ENCODE measurements at places on chromosomes 11 and 22.

GRCh38 chr22:41908411-41909309 lies 6.2 kb downstream of the SHISA8 start:
- no peak for DNase-seq

- no peak for DNase-seq
Measured at GRCh38 chr11:68538025-68538424, 77.5 kb downstream of the PPP6R3 start.

DNA sequence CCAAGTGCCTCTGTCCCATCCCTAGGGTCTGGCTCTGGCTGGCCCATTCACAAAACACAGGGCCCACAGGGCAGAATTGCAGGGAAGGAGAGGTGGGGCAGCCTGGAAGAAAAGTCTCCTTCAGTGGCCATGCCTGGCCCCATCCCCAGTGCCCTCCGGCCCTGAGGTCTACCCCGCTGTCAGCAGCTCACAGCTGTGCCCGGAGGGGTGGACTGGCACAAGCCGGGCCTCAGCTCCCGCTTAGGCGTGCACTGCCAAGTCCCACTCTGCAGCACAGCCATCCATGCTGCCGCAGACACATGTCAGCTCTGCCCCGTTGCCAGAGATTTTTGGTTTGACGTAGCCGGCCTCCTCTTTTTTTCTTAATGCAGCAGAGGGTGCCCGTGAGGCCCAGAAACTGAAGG lies 3.9 kb upstream of the SCN2B start:
- no peak for DNase-seq

GRCh38 chr11:77287136-77287535 lies 14.3 kb downstream of the GDPD4 start:
- no peak for DNase-seq

- DNase-seq = no peak
Measured at GRCh38 chr11:87280143-87280542, 242.4 kb downstream of the TMEM135 start.

All from AG09309 (cell line).